Stimulated activated CD4-positive, alpha-beta T cell treated with anti-CD3 and anti-CD28 coated beads, TNF-alpha, amount 100 ng/mL, for 1 hour (primary cell): ENCODE measurements at places on chromosomes 16 and 17.

DNA sequence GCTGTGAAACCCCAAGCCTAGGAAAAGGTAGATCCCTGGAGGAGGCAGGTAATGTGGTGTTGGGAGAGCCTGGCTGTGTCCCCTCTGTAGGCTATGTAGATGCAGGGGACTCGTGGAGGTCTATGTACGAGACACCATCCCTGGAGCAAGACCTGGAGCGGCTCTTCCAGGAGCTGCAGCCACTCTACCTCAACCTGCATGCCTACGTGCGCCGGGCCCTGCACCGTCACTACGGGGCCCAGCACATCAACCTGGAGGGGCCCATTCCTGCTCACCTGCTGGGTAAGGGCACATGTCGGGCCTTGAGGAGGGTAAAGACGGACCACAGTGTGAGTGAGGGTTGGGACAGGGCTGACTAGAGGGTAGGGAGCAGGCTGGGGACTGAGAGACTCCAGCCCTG lies 12.0 kb downstream of the ACE start:
- no peak for DNase-seq

- no peak for DNase-seq
Observed at GRCh38 chr17:65173976-65174683, 37.0 kb downstream of the RGS9 start.

GRCh38 chr17:945672-946071 lies 33.9 kb downstream of the NXN start:
- no peak for DNase-seq

DNA sequence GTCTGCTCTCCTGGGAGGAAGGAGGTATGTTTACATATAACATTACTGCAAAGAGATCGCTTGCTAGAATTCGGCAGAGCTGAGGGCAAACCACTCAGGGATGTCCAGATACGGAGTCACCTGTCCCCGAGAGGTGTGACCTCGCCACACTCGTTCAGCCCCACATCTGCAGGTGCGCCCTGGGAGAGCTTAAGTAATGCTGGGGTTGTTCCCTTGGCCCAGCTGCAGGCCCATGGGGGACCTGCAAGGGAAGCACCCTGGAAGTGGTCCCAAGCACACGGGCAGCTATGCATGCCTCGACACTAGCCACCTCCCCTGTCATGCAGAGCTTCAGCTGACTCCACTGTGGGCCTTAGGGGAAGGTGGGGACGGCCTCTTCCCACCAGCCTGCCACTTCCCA lies 22.2 kb downstream of the USP22 start:
- no peak for DNase-seq

DNA sequence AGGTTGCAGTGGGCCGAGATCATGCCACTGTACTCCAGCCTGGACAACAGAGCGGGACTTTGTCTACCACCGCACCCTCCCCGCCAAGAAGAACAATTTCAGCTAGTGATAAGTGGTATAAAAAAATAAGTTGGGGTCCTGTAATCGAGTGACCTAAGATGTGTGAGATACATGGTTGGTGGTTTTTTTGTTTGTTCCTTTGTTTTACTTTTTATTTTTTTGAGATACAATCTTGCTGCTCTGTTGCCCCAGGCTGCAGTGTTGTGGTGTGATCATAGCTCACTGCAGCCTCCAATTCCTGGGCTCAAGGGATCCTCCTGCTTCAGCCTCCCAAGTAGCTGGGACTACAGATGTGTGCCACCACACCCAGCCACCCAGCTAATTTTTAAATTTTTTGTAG lies 58.7 kb downstream of the PITPNC1 start:
- DNase-seq, result no peak

- DNase-seq, result no peak
Observed at GRCh38 chr16:81612351-81613163, 166.5 kb upstream of the PLCG2 start.

DNA sequence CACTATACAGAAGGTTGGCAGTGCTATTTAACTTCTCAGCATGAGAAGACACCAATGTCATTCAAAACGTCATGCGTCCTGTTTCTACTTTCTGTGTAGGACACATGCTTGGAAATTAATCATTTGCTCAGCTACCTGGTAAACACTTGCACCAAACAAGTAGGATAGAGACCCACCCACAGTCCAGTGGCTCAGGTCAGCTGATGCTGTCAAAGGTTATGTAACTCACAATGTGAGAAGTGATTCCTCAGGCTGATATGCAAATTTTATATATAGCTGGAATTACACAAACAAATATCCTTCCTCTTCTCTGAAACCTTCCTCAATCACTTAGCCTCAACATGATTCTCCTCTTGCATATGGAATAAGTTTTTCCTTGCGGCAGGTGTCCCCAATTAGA lies 59.6 kb downstream of the ZZEF1 start:
- DNase-seq, result no peak

DNA sequence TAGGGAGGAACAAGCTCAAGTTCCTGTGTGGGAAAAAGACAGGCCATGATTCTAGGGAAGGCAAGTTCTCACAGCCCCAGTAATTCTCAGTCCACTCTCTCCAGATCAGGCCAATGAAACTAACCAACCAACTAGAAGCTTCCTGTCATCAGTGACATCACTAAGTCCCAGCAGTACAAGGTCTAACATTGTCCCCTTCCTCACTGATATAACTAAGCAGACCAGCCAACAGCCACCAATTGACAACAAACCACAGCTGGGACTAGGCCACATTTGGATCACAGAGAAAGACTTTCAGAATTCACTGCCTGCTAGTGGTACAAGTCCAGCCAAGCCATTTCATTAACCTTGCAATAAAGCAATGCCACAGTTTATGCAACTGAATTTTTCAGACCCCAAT lies 94.0 kb downstream of the CACNG1 start:
- no peak for DNase-seq

DNA sequence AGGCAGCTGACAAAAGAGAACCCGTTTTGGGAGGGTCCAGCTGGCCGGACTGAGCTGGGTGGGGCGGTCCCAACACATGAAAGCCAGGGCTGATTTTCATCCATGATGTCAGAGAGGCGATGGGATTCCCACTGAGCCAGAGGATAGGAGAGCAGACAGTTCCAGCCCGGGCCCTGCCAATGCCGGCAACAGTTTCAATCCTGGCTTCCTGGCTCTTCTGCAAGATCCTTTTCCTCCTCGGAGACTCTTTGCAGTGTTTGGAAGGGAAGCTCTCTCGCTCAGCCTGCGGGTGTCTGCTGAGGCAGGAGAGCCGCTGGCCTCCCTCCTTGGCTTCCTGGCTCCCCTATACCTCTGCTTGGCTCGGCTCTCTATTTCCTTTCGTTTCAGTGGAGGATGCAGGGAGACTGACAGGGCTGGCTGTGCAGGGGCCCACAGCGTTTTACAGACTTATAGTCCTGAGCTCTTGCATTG lies 145.5 kb upstream of the SOX9 start:
- no peak for DNase-seq

GRCh38 chr17:42709561-42709960 lies 27.2 kb downstream of the CNTNAP1 start:
- DNase-seq, result no peak

GRCh38 chr17:53724726-53725125 lies 98.0 kb upstream of the KIF2B start:
- DNase-seq, result no peak

DNA sequence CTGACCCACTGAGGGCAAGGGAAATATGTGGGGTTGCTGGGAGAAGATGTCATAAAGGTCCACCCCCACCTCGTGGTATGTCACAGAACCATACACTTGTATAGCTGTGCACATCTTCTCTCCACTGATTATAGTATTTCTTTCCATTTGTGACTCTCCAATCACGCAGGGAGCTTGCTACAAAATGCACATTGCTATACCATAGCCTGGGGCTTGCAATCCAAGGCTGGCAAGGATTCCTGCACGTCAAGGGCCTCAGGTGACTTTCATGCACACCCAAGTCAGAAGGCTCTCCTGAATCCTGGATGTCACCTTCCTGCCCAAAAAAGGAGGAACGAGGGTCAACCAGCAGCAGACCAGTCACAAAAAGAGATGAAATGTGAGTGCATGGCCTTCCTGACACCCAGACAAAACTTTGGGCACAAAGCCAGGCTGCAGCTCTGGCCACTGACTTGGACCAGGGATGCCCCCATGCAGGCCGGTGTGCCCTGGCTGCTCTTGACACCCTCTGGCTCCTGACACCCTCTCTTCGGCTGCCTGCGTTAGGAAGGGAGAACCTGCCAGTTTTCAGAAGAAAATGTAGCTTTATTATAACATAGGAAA lies 12.1 kb downstream of the TBC1D26 start:
- no peak for DNase-seq

- DNase-seq, result no peak
Observed at GRCh38 chr16:81457326-81458133, 12.9 kb downstream of the CMIP start.

GRCh38 chr16:29982560-29983419 lies 9.1 kb downstream of the TAOK2 start:
- no peak for DNase-seq

- DNase-seq, result no peak
Observed at GRCh38 chr16:56669840-56670619, 416 bp downstream of the MT1H start.

- DNase-seq, result no peak
Observed at GRCh38 chr16:35752012-35752772, 2292.8 kb downstream of the TP53TG3F start.

- no peak for DNase-seq
Observed at GRCh38 chr16:81710596-81710995, 68.5 kb upstream of the PLCG2 start.

DNA sequence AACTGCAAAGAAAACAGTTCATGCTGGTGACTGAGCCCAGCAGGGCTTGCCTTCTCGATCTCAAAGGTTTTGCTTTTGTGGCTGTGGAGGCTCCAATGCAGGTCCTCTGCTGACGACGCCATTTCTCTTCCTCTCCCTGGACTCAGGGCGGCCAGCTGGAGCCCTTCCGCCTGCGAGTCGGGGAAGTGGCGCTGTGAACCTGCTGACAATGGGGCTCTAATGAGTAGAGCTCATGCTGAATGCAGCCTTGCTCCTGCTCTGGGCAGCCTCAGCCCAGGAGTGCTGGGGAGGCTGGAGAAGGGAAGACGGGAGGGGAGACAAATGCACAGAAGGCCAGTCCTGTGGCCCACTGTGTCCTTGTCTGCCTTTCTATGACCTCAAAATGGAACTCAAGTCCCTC lies 43.8 kb downstream of the VAC14 start:
- no peak for DNase-seq
